Vein endothelial cell (primary cell): ENCODE measurements at places on chromosomes 12 and 14. TPM values are rescaled to one million over a fixed set of nuclear protein-coding genes. Genes with fewer than 3 reads are reported as not detected.

ESPL1 gene
- total RNA-seq, result 6.2 and 10.9 TPM in 2 replicates

GPR137C gene
- total RNA-seq, result 0.33 and 0.48 TPM in 2 replicates

ADAMTS20 gene
- not detected in 2 replicates for total RNA-seq

HCAR2 gene
- total RNA-seq, result not detected in 2 replicates

TAS2R8 gene
- 0.33 TPM in 1 of 2 replicates, not detected in the other for total RNA-seq

EID3 gene
- 6.5 and 11.4 TPM in 2 replicates for total RNA-seq

PLCZ1 gene
- total RNA-seq, result 0.38 TPM in 1 of 2 replicates, not detected in the other

RARG gene
- total RNA-seq, result 8.5 and 12.3 TPM in 2 replicates

LRRIQ1 gene
- total RNA-seq, result 0.33 and 0.86 TPM in 2 replicates

GPRC5A gene
- 5.0 and 11.1 TPM in 2 replicates for total RNA-seq

KRT74 gene
- not detected in 2 replicates for total RNA-seq

IAPP gene
- total RNA-seq, result not detected in 2 replicates

PTPN11 gene
- total RNA-seq, result 82.6 and 113 TPM in 2 replicates
